Stimulated activated CD4-positive, alpha-beta T cell treated with anti-CD3 and anti-CD28 coated beads, Interleukin-12 subunit alpha, Interleukin-12 subunit beta, amount 100 ng/mL, for 24 hours (primary cell): ENCODE measurements at places on chromosomes 5 and 9.

DNA sequence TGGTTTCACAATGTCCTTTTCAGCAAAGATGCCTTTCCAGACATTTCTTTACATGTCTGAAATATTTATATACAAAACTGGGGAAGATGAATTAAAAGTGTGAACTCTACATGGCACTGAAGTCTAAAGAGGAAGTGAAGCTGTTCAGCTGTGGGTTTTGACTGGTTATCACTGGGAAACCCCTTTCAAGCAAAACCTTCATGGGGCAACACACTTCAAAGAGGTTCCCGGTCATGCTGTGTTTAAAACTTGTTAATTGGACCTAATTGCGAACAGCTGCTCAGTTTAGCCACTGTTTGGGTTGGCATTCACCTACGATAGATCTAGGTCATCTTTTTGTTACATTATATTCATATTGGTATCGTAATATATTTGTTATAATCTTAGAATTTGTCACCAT lies 20.0 kb upstream of the GDNF start:
- no peak for DNase-seq

DNA sequence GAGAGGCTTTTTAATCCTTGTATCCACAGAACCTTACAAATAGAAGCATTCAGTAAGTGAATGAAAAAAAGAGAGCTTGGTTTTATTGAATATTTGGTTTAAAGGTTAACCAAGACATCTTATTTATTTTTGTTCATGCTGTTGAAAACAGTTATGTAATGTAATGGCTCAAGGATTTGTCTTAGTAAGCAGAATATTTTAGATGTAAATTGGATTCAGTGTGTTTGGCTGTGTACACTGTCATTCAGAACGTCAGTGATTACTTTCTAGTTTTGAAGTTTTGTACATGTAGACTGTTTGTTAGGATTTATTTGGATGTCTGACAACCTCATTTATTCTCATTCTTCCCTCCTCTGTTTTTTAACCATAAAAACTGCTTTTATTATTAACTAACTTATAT lies 31.3 kb downstream of the KCNN2 start:
- DNase-seq, result no peak

- DNase-seq, result no peak
Measured at GRCh38 chr9:77236693-77237092, 59.4 kb downstream of the VPS13A start.

- DNase-seq, result no peak
Measured at GRCh38 chr5:80629281-80629680, 25.2 kb upstream of the MSH3 start.

DNA sequence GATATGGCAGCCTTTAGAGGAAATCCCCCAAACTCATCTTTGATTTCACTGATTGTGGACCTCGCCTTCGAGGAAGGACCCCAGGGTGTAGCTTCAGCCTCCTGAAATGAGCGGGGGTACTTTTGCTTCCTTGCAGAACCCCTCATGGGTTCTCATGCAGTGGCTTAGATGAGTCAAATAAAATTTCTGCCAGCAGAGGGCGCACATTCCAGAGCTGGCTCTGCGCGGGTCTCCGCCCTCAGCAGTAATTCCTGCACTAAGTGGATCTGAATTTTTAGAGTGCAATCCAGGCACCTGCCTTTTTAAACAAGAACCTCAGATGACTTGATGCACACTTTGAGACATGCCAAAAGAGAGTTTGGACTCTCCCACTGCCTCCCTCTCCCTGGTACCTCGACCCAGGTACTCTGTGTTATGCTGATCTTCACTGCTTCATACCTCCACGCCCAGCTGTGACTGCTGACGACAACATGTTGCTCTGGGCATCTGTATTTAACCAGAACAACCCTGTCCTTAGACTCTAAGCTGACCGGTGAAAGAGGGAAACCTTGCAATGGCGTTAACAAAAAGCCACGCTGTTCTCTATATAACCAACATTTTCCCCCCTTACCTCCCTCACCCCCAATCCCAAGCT lies 7.3 kb downstream of the EGFLAM start:
- DNase-seq, result no peak

DNA sequence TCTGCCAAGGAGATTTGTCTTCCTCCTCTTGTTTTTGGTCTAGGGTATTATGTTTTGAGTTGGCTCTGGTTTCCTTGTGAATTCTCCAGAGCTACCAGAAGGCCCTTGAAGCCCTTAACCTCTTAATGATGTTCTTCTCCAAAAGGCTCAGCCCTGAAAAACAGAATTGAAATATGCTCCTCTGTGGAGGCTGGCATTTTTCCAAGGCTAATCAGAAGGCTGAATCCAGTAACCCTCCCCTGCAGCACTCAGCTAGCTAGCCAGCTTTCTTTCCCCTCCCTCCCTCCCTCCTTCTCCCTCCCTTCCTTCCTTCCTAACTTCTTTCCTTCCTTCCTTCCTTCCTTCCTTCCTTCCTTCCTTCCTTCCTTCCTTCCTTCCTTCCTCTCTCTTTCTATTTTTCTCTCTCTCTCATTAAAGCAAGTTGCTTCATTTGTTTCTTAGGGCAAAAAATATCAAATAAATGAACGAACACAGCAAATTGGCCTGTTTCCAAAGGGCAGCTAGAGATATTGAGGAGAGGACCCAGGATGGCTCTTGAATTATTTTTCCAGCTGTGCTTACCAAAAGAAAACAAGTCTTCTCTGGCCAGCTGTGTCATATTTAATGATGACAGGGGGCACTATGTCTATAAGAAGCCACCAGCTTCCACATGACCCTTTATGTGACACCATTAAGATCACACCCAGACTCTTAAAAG lies 38.7 kb downstream of the JAKMIP2 start:
- no peak for DNase-seq

- no peak for DNase-seq
Measured at GRCh38 chr5:127079994-127080491, 6.7 kb upstream of the C5orf63 start.

GRCh38 chr9:86674487-86674886 lies 272.8 kb downstream of the GAS1 start:
- DNase-seq, result no peak

DNA sequence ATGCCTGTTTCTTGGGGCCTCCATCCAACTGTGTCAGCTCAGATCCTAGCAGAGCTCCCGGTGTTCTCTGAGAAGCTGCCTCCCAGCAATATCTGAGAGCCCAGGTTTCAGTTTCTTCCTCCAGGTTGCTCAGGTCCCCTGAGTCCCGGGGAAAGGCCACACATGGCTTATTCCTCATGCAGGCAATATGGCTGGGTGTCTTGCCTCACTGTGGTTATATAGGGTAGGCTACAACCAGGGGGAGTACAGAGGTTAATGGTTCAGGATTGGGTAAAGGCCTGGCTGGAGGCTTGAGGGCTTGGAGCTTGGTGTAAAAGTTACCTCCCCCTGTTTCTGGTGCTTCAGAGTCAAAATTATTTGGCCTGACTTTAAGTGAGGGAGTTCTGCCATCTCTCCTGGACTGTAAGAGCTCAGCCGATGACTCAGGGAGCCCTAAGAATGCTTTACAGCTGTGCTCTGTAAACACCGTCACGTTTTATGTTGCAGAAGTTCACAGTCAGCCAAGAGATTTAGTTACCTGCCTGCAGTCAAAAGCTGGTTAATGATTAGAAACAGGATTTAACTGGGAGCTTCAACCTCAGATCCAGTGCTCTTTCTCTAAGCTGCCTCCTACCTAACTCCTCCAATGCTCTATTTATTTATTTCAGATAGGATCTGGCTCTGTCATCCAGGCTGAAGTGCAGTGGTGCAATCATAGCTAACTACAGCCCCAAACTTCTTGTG lies 24.3 kb upstream of the UBAP2 start:
- no peak for DNase-seq

GRCh38 chr9:132008855-132009812 lies 70.5 kb downstream of the MED27 start:
- no peak for DNase-seq

- no peak for DNase-seq
Measured at GRCh38 chr5:16916262-16916878, 19.7 kb downstream of the MYO10 start.

- peak; percentile 57 for DNase-seq
Measured at GRCh38 chr5:177111720-177112394, 21.7 kb upstream of the NSD1 start.

GRCh38 chr5:132746954-132747615 lies at the start of gene CCNI2:
Gene CCNI2, plus strand, starts transcription at chr5:132747426. Its CDS starts 70 bp downstream, at chr5:132747496.
- peak; percentile 31 for DNase-seq

DNA sequence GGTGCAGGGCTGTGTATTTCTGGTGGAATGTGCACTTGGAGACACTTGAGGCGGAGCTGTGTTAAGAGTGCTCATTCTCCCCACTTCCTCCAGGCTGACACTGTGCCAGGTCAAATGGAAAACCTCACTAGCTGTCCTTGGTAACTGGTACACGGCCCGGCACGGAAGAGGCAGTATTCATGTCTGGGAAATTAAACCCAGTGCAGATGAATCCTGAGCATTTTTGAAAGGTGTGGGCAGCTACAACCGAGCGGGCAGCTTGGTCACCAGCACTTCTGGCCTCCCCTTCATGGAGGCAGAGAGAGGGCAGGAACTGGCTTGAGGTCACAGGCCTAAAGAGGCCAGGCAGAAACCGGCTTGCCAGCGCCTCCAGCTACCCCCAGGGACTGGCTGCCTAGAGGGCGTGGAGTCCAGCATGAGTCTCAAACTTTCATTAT lies 1.6 kb downstream of the CLPTM1L start:
- no peak for DNase-seq

DNA sequence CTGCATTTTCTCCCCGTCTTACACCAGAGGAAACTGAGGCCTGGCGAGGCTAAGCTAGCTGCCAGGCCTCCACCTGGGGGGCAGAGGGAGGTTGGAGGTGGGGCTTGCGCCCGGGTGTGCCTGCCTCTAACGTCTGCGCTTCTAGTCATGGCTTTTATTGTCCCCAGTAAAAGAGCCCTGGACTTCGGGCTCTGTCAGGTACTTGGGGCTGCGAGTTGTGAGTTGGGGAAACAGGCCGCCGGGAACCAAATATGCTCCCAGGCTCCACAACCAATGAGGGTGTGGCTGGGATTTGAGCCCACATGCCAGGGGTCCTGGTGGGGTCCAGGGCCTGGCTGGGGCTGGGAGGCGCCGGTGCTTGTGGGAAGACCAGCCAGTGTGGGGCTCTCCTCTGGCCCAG lies 57.4 kb upstream of the NOTCH1 start:
- no peak for DNase-seq

DNA sequence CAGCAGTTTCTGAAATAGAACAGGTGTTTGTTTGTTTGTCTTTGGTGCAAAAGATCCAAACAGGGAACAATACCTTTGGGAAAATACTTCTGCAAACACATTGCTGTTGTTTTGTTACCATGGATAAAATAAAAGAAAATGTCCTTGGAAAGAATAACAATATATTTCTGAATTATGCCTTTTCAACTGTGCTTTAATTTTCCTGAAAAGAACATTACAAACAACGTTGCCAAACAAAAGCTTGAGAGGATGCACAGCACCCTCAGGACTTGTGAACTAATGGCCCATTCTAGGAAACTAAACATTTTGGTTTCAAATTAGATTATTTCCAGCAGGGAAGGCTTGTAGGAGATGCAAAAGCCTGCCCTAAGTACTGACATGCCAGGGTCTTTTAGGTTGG lies 967.2 kb downstream of the TLE4 start:
- no peak for DNase-seq

DNA sequence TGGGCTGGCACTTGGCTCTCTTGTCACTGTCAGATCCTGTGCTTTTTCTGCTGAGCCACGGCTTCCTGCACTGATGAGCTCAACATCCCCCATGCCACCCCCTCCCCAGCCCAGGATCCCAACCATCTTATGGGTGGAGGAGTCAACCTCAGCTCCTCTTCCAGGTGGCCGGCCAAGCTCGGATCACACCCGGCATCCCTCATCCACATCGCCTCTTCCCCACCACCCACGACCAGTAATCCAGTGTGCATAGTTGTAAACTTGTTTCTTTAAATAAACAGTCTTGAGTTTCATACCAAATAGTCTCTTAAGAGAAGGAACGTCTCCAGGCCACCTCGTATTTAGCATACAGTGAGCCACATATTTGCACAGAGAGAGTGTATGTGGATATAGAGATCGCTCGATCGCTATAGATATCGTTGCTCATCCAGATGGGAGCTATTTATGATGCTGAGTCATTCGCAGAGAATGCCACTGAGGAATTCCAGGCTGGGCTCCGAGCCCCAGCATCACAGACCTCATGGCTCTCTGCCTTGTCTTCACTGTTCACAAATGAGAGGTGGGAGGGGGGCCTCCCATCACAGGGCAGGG lies 61.8 kb upstream of the CPLX2 start:
- DNase-seq, result no peak

DNA sequence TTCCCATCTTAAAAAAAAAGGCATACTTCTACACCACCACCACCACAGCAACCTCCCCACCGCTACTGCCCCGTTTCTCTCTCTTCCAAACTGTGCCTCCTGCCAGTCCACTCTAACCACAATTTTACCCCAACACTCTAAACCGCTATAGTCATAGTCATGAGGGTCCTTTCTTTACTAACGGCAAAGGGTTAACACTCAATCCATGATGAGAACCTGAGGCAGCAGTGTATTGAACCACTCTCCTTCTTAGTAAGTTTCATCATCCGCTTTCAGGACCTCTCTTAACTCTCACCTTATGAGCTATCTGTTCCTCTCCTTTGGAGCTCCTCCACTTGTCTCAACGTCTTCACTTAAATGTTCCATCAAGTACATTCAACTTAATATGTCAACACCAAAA lies 34.0 kb downstream of the IDNK start:
- no peak for DNase-seq

DNA sequence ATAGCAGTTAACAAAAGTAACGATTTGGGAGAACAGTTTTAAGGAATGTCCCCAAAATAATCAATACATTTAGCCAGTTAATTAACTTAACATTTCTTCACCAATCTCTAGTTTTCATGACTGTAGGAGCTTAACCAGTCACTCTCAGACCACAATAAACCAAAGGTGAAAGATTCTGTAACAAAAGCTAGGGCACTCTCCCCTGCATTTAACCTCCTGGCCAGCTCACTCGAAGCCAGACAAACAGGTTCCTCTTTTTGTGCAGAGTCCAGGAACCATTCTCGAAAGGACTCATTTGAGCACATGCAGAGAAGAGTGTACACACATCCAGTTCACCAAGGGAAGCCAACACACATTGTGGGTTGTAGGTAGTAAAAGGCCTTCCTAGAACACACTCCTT lies 6.5 kb downstream of the IL7R start:
- no peak for DNase-seq
